ENCODE measurements at places on chromosomes 5 and 9.

DNA sequence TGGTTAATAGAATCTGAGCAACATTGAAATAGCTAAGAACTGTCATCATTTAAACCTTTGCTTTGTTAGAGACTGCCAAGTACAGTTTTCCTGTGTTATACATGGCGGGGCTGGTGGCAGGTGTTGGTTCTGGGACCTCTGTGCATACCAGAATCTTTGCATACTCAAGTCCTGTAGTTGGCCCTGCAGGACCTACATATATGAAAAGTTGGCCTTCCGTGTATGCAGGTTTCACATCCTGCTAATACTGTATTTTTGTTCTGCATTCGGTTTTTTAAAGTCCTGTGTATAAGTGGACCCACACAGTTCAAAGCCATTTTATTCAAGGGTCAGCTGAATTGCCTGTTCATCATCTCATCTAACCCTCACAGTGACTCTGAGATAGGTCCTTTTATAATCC, 36.4 kb downstream of the LARP1 start:
- DNase-seq, result no peak

GRCh38 chr9:97366476-97366875, 45.4 kb upstream of the TDRD7 start:
- DNase-seq, result no peak

DNA sequence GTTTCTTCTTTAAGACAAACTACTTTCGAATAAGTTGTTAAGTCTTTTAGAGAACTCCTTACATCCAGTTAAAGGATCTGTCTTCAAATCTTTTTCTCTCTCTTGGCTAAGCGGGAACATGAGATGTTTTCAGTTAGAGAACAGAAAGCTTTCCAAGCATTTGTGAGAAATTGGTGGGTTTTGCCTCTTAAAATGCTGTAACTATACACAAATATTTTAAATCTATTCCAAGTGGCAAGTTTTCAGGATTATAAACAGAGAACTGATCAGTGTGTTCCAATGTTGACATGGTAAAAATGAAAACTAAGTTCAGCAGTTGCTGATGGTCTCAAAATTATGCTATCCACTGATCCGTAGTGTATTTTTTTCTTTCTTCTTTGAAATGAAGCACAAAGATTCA, 100.4 kb downstream of the EBF1 start:
- DNase-seq, result no peak

DNA sequence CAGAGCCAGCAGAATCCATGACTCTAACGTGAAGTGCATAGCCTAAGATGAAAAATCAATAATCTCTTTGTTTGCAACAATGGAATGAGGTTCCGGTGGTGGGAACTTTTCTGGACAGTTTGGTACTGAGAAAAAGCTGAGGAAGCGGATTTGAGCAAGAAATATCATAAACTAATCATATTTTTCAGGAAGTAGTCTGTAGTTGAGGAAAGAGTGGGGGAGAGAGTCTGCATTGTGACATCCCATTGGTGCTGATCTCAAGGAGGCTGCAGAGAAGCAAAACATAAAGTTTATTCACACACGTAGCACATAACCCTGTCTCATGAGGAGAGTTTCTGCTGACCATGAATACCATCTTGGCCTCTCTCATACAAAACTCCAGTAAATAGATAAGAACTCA, 15.8 kb upstream of the FCHO2 start:
- DNase-seq, result no peak

DNA sequence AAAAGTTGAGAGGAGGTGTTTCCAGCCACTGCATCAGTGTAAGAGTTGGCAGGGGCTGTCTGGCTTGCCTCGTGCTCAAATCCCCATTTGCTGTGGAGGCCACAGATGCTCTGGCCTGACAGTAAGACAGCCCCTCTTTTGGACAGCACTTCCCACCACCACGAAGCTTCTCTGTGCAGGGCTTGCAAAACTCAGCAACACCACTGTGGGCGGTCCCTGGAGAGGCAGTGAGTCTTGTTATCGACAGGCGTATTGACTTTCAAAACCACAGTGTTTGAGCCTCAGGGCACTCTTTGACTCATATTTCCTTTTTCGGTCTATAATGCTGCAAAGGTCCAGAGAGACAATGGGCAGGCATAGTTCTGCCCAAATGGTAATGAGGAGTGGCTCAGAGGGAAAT, 539.5 kb downstream of the EBF1 start:
- no peak for DNase-seq

DNA sequence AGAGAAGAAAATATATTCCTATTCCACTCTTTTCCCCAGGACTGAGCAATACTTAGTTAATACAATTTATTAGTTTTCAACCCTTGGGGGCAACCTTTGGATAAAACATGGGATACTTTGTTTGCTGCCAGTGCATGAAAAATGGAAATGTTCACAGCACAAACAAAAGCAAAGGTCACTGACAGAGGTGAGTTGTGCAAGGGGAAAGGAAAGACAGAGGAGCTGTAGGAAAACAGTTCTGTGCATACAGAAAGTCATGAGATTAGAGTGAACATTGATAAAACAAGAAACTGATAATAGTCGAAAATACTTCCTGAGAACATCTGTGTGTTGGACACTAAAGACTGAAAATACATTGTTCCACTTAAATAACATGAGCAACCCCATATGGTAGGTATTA, 779.8 kb downstream of the TLE4 start:
- DNase-seq, result no peak

GRCh38 chr9:127397646-127398274, 791 bp downstream of the SLC2A8 start:
- DNase-seq, result peak; percentile 49

DNA sequence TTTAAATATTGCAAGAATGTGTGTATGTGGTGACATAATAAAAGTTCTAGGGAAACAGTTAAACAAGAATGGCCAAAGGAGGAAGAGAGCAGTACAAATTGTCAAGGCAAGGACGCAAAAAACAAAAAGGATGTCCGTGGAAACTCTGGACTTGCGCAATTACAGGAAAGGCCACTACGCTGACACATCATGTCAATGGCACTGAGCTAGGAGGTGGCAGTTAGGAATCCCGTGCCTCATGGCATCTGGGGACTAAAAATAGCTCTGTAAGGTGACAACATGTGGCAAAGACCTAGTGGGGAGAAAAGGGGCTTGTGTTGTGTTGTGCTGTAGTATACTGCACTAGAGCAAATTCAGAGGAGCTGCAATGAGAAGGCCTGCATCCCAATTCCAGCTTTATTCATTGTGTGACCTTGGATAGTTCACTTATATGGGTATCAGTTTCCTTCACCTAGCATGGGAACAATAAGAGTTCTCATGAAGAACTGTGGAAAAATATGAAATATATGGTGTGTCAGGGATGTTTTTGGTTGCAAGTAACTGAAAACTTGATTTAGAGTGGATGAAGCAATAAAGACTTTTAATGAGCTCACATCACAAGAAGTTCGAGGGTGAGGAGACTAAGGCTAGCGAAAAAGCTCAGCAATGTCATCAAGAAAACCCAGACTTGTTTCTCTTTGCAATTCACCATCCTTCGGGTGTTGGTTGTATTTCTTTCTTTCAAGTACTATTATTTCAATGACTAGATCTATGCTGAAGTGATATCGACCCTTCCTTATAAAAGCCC, 124.1 kb upstream of the STC2 start:
- no peak for DNase-seq

- no peak for DNase-seq
Measured at GRCh38 chr9:121324316-121324715, 45.7 kb downstream of the STOM start.

DNA sequence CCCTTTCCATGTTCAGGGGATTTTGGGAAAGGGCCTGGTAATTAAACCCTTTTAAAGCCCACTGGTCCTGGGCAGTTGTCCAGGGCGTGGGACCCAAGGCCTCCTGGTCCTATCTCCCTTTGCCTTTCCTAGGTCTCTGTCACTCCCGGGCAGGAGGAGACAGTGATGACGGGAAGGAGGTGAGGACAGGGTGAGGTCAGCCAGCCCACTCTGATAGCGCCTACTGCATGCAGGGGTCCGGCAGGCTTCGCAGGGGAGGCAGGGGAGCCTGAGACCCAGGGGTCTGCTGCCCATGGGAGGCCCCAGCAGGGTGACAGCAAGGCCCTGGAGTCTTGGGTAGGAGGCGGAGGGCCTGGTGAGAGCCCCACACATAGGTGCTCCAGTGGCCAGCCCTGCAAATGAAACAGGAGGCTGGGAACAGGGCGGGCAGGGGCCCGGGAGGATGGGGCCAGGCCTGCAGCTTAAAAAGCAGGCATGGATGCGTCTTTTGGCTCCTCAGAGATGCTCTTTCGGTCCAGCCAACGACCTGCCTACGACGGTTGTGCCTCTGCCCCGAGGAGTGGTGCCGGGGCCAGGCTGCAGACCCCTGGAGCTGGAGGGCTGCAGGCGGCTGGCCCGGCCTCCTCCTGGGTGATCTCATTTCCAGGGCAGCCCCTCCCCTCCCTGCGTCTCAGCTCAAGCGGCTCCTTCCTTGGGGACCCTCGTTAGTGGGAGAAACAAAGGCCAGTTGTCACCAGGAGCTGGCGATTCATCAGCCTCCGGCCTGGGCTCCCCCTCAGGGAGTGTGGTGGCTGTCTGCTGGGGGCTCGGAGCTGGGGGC, 6.7 kb upstream of the RXRA start:
- no peak for DNase-seq

DNA sequence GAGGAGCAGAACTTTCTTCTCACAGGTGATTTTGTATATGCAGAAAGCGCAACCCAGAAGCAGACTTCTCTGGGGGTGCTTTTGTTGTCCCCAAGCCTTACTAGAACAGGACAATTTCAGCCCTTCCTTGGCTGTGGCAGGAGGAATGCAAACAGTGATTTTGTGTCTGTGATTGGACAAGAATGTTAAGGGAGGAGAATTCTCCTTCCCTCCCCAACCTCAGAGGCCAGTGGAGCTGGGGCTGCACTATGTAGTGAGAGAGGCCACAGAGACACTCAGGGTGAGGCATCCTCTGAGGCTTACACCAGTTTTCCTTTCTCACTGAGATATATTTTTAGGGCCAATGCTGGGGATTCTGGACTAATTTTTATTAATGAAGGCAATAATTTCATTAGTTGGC, 58.8 kb downstream of the ZNF366 start:
- DNase-seq, result no peak

DNA sequence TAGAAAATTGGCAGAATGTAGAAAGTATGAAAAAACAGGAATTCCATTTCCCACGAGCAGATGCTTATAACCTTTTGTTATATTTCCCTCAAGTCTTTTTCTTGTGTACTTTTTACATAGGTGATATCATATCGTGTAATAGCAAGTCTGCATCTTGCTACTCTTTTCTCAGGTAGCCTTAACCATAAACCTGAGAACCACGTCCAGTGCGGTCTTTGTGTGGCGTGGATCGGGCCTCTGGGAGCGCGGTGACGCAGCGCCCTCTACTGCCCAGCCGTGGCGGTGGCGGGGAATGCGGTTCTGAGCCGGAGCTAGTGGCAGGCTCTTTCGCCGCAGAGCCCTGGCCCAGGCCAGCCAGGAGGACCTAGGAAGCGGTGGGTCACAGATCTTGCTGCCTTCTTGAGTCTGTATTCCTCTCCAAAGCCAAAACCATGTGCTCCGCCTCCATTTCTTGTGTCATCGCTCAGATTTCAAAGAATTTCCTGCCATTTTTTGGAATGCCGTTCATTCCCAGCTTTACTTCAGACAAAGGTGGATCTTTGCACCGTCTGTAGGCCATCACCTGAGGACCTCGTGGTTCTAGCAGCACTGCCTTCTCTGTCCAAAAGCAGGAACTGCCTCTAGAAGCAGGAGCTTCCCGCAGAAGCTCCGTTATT, 71.9 kb downstream of the MVB12B start:
- peak; percentile 59 for DNase-seq

DNA sequence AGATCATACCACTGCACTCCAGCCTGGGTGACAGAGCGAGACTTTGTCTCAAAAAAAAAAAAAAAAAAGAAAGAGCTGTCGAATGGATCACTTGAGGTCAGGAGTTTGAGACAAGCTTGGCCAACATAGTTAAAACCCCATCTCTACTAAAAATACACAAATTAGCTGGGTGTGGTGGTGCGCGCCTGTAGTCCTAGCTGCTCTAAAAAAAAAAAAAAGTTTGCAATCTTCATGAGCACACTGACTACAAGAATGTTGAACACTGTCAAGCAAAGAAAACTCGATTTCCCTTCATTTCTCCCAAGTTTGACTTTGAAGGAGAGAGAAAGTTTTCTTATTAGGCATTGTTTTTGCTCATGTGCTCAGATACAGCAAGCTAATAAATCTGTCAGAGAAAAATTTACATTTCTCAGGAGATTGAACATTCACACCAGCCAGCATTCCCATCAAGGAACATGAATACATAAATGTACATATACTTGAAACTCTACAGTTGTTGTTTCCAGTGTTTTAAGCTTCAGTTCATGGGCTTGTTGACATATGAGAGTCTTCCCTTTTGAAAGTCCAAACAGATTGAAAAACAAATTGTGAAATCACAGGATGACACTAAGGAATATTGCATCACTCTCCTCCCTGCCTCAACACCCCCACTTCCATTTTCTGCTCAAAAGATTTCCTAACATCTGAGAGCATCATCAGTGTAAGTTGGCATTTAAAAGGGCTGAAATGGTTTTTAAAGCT, 81.8 kb downstream of the ARRDC3 start:
- no peak for DNase-seq

DNA sequence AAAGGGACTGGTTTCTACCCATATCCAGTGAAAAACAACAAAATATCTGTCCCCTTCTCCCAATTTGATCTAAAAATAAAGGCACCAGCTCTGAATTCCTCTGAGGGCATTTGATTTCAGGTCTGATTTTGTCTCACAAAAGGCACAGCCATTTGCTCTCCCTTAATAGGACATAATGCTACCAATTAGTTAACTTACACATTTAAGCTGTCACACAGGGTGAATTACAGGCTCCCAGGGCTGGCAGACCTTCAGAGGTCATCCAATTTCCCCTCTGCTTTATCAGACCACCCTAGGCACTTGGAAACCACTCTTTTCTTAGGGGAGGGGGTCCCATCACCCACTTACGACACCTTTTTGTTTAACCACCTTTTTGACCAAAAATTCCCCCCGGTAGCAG, 319.9 kb downstream of the SPOCK1 start:
- no peak for DNase-seq

DNA sequence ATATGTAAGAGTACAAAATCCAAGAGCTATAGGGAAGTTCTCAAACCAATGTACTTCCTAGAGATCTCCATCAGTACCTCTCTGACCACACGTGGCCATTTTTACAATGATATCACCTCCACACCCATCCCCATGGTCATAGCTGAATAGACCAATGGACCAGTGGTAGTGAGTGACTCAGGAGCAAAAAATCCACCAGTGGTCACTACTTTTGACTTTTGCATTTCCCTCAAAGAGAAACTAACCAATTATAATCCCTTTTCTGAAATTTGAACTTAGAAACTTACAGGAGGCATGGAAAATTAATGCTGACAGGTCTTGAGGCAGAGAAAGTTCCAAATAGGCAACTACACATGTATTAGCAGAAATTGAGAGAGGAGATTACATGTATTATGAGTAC, 238.4 kb downstream of the TRPM3 start:
- DNase-seq, result no peak

GRCh38 chr9:95090871-95091577, 226.5 kb downstream of the FANCC start:
- DNase-seq, result no peak

GRCh38 chr9:126317513-126317912, 9.1 kb upstream of the MVB12B start:
- peak; percentile 40 for DNase-seq

GRCh38 chr5:79613549-79613948, 1.3 kb downstream of the TENT2 start:
- no peak for DNase-seq
